ENCODE measurements at places on chromosomes 13 and 19.

DNA sequence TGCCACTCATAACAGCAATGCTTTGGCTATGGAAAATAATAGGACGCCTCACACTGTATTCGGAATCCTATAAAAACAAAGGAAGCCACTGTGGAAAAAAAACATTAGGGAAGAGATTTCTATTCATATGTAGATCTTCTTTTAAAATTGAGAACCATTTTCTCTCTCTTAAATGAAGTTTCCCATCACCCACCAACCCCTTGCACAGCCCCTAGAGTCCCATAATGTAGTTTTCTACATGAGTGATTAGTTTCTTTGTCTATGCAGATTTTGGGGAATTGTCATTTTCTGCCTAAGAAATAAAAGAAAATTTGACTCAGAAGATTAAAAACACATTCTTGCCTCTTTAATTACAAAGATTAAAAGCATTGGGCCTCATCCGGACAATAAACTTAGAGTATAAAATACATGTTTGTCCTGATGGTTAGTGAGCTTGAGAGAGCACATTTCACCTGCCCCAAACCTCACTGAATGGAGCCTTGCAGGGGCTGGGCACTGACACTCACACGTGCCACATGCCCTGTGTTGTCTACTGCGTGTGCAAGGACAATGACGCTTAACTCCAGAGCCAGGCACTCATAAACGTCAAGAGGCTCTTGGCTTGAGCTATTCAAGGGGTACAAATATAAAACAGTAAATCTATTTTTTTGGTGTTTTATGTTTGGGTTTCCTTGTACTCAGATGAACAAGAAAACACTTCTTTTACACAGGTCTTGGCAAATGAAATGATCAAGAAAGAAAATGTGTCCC, 40.0 kb upstream of the KL start:
- DNase-seq: no peak

GRCh38 chr13:21022056-21022979, 39.1 kb downstream of the LATS2 start:
- DNase-seq: no peak

DNA sequence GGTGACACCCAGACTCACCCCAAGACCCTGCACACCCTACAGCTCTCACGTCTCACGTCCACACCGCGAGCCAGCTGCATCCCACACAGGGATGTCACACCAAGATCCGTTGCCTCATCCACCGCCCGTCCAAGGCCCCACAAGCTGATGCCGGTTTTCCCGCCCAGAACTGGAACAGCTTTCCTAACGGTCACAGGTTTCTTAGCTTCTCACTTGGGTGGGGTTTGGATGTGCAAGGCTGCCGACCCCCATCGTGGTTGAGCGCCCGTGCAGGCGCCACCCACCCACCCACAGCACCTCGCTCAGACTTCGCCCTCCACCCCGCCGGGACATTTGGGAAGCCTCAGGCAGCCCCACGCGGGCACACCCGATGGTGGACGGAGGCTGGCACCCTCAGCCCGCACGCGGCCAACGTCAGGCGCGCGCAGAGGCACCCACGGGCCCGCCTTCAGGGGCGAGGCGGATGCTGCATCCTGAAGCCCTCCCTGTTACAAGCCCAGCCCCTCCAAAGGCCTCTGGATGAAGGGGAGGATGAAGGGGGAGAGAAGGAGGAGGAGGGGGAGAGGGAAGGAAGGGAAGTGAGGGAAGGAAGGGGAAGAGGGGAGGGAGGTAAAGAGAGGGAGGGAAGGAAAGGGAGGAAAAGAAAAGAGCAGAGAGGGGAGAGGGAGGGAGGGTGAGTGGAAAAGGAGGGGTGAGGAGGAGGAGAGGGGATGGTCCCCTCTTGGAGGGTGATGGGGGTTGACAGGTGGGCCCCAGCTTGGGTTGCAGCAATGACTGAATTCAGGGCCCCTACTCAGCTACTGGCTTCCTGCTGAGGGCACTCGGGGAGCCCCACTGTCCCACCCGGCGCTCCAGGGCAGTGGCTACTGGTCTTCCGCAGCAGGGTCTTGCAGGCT, 12.8 kb downstream of the ONECUT3 start:
- DNase-seq: no peak

- DNase-seq: no peak
These were observed at the start of gene LPAR6 for GRCh38 chr13:48412881-48413351. TSS of gene LPAR6 (minus strand) at chr13:48413113. CDS start at chr13:48412423, 690 bp downstream.

DNA sequence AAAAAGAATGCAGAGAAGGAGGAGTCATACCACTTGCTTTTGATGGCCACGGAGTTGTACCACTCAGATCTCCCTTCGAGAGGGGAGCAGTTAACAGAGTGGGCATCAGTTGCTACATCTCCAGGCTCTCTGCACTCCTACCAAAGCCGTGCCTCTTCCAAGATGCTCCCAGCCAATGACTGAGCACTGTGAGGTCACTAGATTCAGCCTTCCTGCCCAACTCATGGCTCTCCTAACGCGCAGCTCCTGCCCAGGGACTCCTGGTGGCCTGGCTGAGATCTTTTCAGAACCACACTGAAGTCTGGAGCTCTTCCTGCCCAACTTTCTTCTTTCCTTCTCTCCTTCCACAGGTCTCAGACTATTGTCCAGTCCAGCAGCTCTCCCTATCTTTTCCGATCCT, 66.7 kb downstream of the LHFPL6 start:
- no peak for DNase-seq

- DNase-seq: no peak
These were observed 67.7 kb upstream of the ABCC4 start for GRCh38 chr13:95368998-95369397.

GRCh38 chr13:47598340-47598911, 402.6 kb downstream of the SUCLA2 start:
- DNase-seq: no peak

- DNase-seq: no peak
These were observed 9.2 kb downstream of the UBXN6 start for GRCh38 chr19:4448147-4448985.

DNA sequence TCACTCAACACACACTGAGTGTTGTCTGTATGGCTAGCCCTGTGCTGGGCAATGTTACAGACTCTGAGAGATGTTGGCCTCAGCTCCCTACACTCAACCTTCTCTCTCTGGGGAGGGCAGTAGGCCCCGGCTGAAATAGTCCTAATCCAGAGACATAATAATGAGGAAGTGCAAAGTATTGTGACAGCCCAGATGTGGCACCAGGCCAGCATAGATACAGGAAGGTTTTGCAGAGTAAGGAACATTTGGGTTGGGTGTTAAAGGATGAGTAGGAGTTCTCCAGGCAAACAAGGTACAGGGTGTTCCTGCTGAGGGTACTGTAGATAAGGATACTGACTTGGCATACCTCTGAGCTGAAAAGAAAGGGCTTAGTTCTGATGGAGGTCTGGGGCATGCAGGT, 2.4 kb downstream of the LIN7B start:
- DNase-seq: no peak

DNA sequence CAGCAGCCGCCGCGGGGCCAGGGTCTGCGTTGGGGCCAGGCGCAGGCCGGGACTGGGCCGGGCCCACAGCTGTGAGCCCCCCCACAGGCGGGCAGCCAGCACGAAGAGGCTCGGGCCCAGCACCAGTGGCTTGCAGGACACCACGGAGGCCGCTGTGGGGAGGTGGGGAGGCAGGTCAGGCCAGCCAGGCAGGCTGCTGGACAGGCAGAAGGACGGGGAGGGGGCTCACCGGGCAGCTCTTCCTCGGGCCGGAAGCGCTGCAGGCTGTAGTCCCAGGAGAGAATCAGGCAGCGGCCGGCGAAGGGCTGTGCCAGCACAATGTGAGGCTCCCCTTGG, 8.3 kb downstream of the LGI4 start:
- DNase-seq: no peak

GRCh38 chr13:94351292-94351990, 128.0 kb downstream of the DCT start:
- no peak for DNase-seq

- DNase-seq: no peak
These were observed 905.8 kb downstream of the SLITRK1 start for GRCh38 chr13:82976499-82976898.

DNA sequence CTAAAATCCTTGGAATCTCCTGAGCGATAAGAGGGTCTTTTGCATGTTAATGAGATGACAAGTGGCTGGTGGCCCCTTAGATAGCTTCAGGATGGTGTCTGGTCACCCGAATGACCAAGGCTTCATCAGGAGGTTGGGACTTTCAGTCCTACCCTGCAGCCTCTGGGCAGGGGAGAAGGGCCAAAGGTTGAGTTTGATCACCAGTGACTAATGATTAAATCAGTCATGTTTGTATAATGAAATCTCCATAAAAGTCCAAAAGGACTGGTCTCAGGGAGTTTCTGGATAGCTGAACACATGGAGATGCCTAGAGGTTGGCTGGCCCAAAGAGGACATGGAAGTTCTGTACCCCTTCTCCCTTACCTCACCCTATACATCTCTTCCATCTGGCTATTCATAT, 316.2 kb downstream of the MTUS2 start:
- no peak for DNase-seq

DNA sequence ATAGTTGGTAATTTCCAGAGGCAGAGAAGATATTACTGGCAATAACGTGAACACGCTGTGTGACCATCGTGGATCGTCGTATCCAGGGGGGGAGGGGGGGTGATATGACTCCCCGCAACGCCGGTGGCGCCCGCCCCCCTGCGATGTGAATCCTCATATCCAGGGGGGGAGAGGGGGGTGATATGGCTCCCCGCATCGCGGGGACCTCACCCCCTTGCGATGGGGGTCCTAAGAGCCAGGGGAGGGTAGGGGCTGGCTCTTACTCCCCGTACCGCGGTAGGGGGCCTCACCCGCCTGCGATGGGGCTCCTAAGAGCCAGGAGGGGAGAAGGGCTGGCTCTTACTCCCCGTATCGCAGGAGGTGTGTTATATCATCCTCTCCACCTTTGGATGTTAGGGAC, 31.3 kb upstream of the RGCC start:
- DNase-seq: no peak

- no peak for DNase-seq
These were observed 6.9 kb upstream of the ZNF555 start for GRCh38 chr19:2834294-2834871.

Measured in activated CD8-positive, alpha-beta memory T cell treated with anti-CD3 and anti-CD28 coated beads for 1 hour (primary cell).